CD4-positive, alpha-beta T cell treated with Interleukin-10 for 1 hour (primary cell): ENCODE measurements at places on chromosomes 2 and 18.

- DNase-seq = no peak
Observed at GRCh38 chr2:82599021-82599420, 1860.1 kb downstream of the SUCLG1 start.

- no peak for DNase-seq
Observed at GRCh38 chr2:201930043-201930442, 103.6 kb upstream of the FZD7 start.

DNA sequence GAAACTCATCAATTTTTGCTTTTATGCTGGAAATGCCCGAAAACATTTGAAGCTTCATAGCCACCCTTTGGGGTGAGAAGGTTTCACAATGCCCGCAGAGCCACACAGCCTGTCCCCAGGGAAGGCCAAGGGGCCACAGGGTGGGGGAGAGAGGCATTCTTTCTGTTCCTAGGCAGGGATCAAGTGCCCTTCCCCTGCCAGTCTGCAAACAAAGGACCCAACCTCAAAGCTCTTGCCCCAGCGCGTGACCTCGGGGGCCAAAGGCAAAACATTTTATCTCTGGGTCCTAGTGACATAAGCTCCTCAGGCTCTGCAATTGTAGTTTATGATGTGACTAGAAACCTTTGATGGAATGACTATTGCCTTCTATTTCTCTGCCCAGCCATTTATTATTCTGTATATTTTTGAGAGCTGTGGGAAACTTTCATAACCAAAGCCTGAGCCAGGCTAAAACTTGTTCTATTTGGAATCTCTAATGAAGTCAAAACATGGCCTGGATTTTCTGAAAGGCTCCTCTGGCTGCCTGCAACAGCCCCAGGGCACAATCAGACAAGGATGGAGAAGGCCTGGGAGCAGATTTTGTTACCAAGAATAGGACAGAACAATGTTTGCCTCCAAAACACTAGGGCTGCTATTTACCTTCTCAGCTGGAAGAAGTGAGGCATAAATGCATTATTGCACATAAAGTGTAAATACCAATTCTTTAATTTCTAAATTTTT is 137.2 kb upstream of the KCTD1 start:
- DNase-seq = no peak

GRCh38 chr2:30139131-30139870 is 7.5 kb upstream of the YPEL5 start:
- DNase-seq = peak; percentile 57

DNA sequence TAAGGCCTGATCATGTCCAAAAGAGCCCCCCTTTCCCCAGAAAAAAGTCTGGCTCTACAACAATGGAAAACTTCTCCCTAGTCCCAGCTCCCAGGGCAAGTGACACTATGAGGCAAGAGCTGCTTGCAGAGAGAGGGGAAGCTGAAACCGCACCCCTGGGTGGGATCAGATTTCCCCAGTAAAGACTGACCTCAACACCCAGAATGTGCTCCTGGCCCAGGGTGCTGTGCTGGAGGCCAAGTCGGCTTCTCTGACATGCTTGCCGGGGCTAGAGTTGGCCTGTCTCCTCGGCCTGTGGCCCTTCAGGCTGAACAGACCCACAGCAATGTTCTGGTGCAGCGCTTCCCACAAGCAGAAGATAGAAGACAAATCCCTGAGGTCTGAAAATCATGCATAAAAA is 18.4 kb upstream of the ST8SIA3 start:
- no peak for DNase-seq

- DNase-seq = no peak
Observed at GRCh38 chr2:207257251-207258250, 91.8 kb upstream of the KLF7 start.

DNA sequence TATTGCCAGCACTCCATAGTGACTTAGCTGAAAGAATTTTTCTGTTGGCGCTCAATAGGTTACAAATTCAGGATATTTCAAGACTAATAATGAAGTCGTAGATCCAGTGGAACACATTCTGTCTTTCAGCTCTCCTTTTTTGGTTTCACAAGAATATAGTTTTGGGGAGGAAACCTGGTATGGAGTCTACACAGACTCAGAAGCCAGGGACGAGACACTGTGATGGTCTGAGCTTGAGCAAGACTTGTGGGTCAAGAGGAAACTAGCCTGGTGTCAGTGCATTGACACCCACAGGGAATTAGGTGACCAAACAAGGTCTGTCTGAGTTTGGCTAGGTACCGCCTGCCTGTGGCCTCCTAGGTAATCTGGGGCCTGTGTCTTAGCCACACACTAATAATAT is 26.9 kb downstream of the ARL4C start:
- no peak for DNase-seq

- no peak for DNase-seq
Observed at GRCh38 chr2:47237375-47238334, 82.5 kb upstream of the STPG4 start.

DNA sequence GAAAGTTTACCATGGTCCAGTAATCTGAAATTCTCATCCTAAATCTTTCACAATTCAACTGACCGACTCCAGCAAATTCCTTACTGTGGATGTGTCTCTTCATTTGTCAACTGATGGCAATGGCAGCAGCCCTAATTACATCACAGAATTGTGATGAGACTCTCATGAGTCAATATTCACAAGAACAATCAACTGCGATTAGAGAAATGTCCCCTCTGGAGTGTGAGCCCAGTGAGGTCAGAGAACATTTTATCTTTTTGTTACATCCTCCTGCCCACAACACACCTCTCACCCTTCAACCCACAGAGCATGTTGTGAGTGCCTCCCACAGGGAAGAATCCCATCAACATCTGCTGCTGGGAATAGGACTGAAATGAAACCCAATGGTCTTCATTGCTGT is 73.6 kb downstream of the CD226 start:
- DNase-seq = no peak

DNA sequence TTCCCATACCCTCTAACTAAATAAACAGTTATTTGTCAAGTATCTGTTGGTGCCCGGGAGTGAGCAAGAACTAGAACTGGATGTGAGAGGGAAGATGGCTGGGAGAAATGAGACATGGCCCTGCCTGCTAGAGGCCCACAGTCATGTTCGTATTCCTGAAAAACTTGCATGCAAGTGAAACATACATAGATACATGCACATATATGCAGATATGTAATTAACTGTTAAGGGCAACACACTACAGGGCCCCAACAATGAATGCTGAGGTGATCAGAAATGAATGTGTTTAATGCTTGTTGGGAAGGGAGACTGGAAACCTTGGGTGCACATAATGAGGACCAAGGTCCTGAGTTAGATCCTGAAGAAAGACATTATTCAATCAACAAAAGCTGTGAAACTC is 49.8 kb downstream of the ADD2 start:
- no peak for DNase-seq

GRCh38 chr2:189555232-189555631 is 25.4 kb downstream of the SLC40A1 start:
- no peak for DNase-seq

- no peak for DNase-seq
Observed at GRCh38 chr2:18368008-18368407, 192.4 kb downstream of the RDH14 start.

DNA sequence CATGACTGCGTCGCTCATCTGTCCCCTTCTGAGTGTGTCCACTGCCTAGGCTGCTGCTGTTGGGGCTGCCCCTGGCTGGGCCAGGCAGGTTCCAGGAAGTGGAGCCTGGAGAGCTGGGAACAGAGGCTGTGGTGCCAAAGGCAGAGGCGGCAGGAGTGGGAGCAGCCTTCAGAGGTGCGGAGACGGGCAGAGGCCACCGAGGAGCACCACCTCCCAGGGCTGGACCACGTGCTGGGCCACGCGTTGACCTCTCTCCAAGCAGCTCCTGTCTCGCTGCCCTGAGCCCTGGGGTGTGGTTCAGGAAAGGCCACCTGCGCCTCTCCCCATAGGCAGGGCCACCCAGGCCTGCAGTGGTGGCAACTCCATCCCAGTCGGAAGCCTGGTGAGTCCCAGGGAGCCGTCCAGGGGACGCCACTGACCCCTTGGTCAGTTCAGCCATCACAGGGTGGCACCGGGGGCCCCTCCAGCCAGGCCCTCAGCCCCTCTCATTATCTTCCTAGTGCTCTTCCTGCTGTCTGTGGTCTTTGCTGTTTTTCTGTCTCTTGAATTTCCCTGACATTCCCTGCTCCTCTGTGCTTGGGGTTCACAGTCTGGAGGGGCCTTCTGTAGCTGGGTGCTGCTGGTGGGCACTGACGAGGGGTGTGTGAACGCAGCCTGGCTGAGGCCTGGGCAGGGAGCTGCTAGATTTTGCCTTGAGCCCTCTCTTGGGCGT is 122.8 kb upstream of the HS6ST1 start:
- no peak for DNase-seq

DNA sequence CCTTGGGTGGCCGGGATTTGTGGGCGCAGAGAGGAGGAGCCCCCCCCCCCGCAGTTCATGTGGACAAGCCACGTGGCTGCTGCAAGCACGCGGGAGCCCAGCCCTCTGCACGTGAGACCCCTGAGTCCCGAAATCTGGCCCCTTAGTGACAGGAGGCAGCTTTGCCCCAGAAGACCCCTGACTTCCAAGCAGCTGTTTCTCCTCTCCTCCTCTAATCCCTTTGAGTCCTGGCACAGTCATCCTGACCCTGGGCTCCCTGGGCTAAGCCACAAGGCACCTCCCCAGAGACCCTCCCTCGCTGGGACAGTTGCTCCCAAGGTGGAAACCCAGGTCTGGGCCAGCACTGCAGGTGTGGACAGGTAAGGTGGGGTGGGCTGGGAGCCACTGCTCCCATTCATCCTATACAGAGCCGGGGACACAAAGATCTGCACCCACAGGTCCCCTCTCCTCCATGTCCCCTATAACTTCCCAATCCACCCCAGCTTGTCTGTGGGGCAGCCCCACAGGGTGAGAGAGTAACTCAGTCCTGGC is 923 bp downstream of the TEKT4 start:
- DNase-seq = no peak

DNA sequence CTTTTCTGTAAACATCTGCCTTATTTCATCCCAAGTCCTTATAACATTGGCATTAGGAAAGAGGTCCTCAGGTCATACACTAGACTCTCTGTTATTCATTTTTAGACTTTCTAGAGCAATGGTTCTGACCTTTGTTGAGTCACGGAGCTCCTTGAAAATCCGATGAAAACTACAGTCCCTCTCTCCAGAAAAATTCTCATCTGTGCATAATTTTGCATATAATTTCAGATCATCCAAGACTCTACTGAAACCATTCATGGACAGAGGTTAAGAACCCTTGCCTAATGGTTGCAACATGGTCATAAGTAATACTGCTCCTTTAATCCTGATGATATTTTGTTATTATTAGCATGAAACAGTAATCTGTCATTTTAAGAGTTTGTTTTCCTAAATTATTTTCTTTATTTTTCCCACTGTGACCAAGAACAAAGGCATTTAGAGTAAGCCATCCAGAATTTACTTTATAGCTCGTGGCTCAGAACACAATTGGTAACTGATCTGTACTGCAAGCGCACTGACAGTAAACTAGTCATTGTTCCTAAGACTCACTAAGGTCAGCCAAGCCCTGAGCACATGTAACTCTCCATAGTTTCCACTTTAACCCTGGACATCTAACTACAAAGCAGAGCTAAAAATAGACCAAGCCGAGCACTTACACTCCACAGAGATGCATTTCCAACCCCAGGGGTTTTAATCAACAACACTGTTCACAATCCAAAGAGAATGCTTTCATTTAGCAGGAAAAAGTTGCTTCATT is 8.4 kb downstream of the MYOM1 start:
- DNase-seq = no peak

DNA sequence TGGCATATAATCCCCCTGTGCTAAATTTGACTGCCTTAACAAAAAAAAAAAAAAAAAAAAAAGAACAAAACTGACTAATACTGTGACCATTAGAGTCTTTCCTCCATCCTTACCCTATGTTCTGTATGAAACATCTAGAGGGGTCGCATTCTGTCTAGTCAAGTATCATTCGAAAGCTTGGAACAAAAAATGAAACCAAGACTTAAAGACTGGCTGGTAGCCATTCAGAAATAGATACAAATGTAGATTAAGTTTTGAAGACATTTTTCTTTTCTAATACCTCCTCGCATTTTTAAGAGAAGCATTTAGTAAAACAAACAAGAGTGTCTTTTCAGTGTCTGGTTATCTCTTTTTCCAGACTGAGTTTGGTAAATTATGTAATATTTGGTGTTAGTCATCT is 66.7 kb downstream of the SPATS2L start:
- peak; percentile 5 for DNase-seq
